ENCODE measurements at places on chromosomes 3 and 15. TPM values are rescaled to one million over a fixed set of nuclear protein-coding genes. Genes with fewer than 3 reads are reported as not detected.
A peak's percentile ranks its signal among the peaks of the same experiment; 100 is the strongest.

SAMD7 gene
- total RNA-seq, result not detected

ADGRG7 gene
- 0.51 TPM for total RNA-seq

BFSP2 gene
- not detected for total RNA-seq

DNA sequence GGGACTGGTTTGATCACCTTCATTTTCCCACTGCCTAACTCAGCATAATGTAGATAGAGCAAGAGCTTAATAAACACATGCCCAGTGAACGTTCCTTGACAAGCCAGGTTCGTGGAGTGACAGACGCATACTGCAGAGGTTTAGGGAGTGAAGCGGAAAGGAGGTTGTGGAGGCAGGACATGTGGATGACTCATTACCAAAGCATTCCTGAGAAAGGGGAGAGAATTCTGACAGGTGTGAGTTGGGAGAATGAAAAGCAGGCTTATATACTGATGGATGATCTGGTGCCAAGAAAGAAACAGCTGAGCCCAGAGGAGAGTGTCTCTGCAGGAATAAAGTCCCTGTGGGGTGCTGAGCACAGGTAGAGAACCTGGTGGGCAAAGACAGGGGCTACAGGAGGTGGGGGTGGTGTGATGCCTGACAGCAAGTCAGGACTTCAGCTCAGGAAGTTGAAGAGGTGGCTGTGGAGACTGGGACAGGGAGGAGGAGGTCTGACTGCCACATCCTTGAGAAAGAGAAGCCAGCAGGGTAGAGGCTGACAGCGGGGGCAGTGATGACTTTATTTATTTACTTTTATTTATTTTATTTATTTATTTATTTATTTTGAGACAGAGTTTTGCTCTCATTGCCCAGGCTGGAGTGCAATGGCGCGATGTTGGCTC is 2.4 kb upstream of the RPL29 start:
- DNase-seq, result no peak

- peak; percentile 67 for DNase-seq
These were observed 27.6 kb downstream of the FBXW12 start for GRCh38 chr3:48399387-48400172.

DNA sequence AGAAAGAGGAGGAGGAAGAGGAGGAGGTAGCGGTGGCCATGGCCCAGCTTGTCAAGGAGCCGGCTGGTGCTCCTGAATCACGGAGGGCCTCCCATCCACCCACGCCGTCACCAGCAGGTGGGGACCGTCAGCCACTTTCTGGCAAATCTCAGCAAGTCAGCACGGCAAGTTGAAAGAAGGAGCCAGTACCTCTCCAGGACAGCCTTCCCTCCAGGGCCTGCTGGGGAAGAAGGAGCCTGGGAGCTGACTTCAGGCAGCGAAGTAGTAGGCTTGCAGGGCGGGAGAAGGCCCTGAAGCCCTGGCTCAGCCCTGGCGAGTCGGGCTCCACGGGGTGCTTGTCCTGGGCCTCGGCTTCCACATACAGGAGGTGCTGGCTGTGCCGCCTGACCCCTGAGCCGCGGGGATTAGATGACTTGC is 99.2 kb upstream of the TRPM1 start:
- DNase-seq, result peak; percentile 76

DNA sequence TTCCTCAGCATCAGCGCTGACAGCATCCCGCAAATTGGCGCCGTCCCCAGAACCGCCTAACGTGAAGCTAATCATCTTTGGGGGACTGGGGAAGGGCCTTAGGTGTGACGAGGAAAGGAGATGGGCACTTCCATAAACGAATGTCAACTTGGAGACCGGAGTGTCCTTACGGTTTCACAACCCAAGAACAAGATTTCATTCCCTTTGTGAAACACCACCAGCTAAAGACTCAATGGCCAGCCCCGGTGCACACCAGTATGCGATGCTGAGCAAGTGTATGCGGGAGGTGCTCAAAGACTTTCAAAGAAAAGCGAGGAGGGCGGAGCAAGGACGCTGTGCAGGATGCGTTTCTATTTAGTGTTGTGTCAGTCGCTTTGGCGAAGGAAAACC is 759 bp upstream of the TTBK2 start:
- DNase-seq, result no peak

GRCh38 chr15:43880406-43881194 is 53.8 kb downstream of the WDR76 start:
- DNase-seq, result no peak

DNA sequence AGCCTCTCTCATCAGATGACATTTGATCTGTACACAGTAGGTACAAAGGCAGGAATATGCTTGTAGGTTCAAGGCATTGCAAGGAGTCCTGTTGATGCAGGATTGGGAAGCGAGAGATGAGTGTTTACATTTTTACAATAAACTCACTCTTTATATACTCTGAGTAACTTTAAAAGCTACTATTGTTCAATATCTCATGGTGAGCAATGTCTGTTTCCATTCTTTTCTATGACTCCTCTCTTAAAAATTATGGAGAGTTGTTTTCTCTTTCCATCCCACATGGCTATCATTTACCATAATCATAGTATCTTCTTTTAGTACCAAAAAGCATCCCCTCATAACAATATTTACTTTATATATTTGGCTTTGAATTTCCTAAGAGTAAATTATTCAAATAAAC is 314.0 kb upstream of the CDIN1 start:
- DNase-seq, result no peak
